ENCODE measurements at places on chromosomes 1 and 21.

DNA sequence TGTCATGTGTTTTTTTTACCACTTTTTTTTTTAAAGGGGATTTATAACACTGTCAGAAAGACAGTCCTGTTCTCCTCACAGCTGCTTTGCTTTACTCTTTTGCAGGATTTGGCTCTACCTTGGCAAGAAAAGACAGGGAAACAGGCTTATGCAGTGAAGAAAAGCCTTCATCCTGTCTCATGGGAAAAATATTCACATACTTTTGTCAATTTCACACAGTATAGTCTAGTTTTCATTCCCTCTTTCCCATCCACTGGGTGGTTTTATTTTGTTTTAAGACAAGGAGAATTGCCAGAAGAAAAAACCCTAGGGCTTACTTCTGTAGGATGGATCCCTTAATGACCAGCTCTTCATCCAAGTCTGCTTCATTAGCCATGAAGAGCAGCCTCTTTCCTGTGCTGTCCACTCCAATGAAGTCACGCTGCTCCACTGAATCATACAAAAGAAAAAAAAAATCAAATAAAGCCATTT lies 60.0 kb downstream of the EIF2B3 start:
- DNase-seq: no peak

GRCh38 chr1:186799689-186800054 lies 29.1 kb upstream of the PLA2G4A start:
- no peak for DNase-seq

DNA sequence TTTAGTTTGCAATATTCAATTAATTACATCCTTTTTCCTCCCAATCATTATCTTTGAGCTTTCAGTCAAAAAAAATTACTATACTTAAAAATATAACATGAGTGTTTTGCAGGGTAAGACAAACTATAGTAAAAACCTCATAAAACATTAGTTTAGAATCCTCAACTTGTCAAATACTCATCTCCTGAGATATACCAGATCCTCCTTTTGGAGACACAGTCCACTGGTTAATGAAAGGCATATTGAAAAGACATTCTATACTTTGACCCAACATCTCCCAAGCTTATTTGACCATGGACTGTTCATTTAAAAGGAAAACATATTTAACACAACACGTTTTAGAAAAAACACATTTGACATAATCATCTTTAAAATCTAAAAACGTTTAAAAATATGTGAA lies 52.8 kb downstream of the NRIP1 start:
- DNase-seq: no peak

- DNase-seq: no peak
Observed at GRCh38 chr1:2181752-2182151, 12.8 kb downstream of the FAAP20 start.

- peak; percentile 5 for DNase-seq
Observed at GRCh38 chr1:192363177-192363576, 46.4 kb downstream of the RGS21 start.

DNA sequence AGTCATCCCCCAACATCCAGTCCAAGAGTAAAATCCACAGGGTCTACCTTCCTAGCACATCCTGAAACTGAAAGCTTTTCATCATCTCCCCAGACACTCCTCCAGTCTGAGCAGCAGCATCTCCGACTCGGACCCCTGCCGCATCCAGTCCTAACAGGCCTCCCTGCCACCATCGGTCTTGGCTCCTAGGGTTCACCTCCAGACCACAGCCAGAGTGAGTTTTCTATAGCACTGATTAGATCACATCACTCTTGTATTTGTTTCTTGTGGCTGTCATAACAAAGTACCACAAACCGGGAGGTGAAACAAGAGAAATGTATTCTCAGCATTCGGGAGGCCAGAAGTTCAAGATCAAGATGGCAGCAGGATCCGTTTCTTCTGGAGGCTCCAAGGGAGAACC lies 187.8 kb downstream of the TOMM20 start:
- DNase-seq: no peak

- no peak for DNase-seq
Observed at GRCh38 chr21:41765973-41766882, 624 bp downstream of the RIPK4 start.

DNA sequence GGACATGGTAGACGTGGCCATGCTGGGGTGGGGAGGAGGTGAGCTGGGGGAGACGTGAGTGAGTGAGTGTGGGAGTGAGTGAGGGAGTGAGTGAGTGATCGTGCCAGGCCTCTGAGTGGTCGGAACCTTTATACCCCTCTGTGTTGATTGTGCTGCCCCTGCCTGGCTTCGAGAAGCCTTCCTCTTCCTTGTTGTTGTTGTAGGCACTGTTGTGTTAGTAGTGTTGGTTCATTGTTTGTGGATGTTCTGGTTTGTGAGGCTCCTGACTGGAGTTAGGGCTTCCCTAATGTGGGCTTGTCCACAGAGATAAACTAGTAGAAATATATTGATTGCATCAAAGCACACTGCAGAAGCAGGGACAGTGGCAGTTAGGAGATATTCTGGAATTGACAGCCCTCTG lies at the start of gene KRTAP10-3:
Gene KRTAP10-3 (minus strand): TSS at position 101 of the 400 bp plus-strand sequence. CDS start 80 bp downstream, at position 21.
- no peak for DNase-seq

DNA sequence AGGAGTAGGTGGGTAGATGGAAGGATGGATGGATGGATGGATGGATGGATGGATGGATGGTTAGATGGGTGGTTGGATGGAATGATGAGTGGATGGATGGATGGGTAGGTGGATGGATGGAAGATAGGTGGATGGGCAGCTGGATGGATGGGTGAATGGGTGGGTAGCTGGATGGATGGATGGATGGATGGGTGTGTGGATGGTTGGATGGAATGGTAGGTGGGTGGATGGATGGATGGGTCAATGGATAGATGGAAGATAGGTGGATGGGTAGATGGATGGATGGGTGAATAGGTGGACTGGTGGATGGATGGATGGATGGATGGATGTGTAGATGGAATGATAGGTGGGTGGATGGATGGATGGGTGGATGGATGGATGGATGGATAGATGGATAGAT lies 164.0 kb upstream of the VAMP3 start:
- DNase-seq: no peak

- DNase-seq: no peak
Observed at GRCh38 chr1:200319148-200319547, 90.7 kb downstream of the ZNF281 start.

DNA sequence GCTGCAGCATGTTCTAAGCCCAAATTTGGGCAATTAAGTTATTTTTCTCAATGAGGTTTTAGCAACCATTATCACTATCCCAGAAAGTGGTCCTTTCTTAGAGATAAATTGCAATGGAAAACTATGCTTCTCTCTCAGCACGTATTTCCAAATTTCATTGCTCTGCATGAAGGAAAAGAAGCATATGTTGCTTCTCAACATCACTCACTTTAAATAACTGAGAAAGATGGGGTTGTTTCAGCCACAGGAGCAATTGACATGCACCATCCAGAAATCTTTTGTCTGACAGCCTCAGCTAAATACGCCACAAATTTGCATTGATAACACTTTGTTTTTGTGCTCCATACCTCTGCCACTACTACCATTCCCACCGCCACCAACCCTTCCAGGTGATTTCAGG lies 157.6 kb upstream of the PKN2 start:
- no peak for DNase-seq

- peak; percentile 84 for DNase-seq
Observed at GRCh38 chr1:156444407-156445001, 56.1 kb downstream of the MEF2D start.

DNA sequence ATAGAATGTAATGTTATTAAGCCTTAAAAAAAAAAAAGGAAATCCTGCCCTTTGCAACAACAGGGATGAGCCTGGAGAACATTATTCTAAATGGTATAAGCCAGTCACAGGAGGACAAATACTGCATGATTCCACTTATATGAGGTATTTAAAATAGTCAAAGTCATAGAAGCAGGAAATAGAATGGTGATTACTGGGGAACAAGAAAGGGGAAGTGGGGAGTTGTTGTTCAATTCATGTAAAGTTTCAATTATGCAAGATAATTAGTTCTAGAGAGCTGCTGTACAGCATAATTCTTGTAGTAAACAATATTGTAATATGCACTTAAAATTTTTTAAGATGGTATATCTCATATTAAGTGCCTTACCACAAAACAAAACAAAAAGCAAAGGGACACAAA lies 13.2 kb downstream of the FCER1A start:
- no peak for DNase-seq

DNA sequence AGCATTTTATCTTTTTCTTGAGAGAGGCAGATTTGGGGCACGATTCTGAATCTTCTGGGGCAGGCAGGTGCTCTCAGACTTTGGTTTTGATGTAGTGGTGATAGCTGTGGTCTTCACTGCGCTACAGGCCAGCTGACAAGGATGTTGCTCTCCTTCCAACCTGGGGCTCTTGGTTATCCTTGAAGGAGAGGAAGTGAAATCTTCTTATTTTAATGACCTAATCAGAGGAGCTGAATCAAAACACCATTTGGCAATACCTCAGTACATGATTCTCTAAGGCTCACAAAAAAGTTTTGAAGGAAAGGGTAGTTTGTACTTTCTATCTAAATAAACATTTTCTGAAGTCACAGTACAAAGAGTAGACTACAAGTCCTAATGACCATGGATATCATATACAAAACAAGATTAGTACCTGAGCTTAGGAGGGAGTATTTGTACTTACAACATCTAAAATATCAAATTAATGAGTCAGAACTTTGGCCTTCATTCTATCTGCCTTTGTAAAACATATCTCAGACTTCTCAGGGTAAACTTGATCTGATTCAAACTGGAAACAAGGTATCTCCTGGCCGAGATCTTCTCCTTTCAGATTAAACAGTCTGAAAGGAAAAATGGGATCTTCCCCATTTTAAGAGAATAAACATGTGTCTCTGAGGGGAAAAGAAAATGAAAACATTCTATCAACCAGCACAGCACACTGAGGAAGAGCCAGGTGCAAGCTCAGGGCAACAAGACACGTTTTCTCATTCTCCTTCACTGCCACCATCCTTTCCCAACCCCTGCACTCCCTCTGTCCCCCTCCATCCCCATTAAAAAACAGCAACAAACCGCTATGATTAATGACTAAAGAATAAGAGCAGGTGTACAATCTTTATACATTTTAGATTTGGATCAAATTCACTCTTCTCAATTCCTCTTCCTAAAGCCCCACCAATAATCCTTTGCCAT lies 69.2 kb downstream of the SH3GLB1 start:
- peak; percentile 15 for DNase-seq

DNA sequence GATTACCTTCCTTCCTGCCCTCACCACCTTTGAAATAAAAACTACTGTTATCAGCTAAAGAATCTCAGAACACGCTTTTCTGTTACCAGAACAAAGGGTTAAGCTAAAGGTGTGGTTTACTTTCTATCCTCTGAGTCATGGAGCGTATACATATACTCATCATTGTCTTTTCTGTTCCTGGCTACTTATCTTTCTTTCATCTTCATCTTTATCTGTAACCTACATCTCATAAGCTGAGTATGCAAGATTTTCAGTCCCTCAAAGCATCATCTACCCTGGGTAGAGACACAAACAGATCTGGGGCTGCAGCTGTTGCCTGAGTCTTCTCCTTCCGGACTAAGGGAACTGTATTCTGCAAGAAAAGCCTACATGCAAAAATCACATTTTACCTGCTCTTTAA lies 75.6 kb downstream of the LMO4 start:
- DNase-seq: no peak

- peak; percentile 81 for DNase-seq
Observed at GRCh38 chr1:78649628-78650027, at the start of gene IFI44. Gene IFI44 (plus strand): TSS chr1:78649831. CDS start chr1:78650196, 365 bp downstream.

Measured in NAMALWA (cell line).